ENCODE measurements at places on chromosomes 11 and 22.

GRCh38 chr11:360326-361280 lies 8.7 kb upstream of the B4GALNT4 start:
- no peak for DNase-seq

DNA sequence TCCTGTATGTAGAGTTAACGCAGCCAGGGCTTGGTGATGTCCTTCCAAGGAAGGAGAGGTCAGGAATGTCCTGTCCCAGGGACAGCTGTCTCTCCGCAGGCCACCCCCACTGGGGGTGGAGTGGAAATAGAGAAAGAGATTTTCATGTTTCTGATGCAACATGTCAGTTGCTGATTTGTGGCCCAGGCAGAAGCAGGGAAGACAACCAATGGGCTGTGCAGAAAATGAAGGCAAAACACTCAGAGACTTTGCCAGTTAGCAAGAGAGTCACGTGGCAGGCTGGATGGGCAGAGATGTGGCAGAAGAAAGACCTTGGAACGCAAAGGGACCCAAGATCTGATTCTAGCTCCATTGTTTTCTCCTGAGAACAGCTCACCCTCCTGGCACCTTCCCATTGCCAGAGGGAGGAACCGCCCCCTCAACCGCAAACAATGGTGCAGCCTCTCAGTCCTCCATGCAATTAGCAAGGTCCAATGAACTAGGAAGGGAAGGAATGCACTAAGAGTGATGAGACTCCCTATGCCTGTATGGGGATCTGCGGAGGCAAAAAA lies 71.0 kb downstream of the SYN3 start:
- DNase-seq: no peak

DNA sequence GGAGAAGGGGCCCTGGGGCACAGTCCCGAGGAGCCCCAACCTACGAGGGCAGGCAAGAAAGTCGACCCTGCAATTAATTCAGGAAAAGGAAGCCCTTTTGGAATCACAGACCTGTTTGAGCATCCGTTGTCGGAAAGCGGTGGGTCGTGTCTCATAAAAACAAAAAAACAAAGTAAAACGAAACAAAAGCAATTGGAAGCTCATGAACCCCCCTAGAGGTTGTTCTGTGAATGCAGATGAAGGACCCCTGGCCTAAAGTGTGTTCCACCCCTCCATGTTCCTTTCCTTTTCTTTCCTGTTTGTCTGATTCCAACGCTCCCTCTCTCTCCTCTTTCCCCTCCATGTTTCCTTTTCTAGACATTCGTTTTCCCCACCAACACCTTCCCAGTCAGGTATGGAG lies 203.7 kb downstream of the GRIK4 start:
- no peak for DNase-seq

- no peak for DNase-seq
Observed at GRCh38 chr11:117565709-117566108, 231.3 kb downstream of the DSCAML1 start.

GRCh38 chr11:106088896-106089295 lies 11.4 kb downstream of the AASDHPPT start:
- no peak for DNase-seq

- no peak for DNase-seq
Observed at GRCh38 chr11:130260080-130260627, 54.6 kb downstream of the ZBTB44 start.

DNA sequence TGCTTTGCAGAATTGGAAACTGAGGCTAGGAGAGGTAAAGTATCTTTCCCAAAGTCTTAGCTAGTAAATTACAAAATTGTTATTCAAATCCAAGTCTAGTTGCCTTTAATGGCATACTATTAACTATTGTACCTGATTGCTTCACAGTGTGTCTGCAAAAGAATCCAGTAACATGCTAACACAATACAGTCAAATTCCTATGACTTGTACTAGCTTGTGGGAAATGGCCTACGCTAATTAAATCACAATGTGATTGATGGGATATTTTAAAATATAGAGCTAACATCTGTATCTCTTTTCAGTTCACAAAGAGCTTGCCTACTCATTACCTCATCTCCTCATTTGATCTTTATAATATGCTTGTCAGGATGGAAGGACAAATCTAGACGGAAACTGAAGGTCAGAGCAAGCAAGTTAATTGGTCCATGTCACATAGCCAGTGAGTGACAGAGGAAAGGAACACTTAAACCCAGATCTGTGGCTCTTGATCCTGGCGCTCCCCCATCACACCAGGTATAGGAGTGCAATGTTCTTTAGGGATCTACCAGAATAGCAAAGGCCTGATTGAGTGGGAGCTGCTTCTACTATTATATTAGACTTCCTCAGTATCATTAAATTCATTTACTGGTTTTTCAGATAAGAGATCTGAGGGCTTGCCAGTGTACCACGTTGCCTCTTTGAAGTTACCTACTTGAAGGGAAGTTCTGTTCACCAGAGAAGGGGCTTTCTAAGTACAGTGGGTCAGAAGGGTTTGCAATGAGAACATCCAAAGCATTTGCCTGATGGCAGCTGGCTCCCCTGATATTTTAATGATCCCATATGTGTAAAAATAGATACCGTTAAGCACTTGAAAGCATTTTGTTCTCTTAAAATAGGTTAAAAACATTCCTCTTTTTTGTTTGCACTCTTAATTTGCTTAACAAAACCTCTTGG lies 213.6 kb upstream of the SESN3 start:
- DNase-seq: no peak

DNA sequence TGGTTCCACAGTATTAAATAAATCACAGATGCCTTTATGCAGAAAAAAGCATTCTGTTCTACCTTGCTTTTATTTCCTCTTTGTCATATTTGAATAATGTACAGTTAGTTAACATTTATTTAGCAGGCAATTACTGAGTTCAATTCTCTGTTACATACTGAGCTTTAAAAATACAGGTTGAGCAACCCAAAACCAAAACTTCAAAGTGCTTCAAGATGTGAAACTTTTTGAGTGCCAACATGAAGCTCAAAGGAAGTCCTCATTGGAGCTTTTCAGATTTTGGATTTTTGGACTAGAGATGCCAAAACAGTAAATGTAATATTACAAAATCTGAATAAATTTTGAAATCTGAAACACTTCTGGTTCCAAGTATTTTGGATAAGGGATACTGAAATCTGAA lies 54.1 kb downstream of the PDHX start:
- DNase-seq: no peak

DNA sequence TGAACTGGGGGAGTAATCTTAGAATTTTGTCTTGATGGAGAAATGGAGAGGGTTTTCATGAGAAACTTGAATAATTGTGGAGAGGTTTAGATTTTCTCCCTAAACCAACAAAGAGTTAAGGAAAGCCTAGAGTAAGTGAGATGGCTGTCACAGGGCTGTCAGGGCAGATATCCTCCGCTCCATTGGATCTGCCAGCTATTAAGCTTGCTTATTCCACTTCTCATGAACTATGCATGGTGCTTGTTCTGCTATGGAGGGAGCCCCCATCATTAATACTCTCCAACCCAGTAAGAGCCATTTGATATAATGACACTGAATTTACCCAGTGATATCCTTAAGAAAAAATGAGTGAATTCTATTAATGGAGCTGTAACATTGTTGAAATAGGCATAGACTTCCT lies 342.8 kb upstream of the MTNR1B start:
- DNase-seq: no peak

DNA sequence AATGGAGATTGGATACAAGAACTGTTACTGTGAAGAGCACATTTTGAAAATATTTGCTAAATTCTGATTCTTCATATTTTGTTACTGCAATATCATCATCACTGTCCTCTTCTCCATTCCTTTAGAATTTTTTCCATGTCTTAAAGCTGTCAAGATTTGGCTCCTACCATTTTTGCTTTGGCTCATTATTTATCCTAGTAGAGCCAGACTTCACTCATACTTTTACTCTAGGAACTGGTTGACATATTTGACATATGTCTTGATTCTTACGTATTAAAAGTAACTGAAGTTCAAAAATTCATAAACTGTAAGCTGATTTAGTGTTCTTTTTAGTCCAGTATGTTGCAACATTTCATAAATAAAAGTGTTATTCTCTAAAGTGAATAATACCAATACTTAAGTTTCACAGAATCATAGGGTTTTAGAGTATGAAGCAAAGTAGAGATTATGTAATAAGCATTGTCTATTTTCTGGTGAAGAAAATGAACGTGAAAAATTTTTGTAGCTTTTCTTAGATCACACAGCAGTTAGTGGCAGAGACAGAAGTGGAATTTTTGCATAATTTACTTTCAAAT lies 225.6 kb downstream of the TMEM135 start:
- no peak for DNase-seq

GRCh38 chr22:17575681-17576080 lies 12.4 kb downstream of the SLC25A18 start:
- no peak for DNase-seq

DNA sequence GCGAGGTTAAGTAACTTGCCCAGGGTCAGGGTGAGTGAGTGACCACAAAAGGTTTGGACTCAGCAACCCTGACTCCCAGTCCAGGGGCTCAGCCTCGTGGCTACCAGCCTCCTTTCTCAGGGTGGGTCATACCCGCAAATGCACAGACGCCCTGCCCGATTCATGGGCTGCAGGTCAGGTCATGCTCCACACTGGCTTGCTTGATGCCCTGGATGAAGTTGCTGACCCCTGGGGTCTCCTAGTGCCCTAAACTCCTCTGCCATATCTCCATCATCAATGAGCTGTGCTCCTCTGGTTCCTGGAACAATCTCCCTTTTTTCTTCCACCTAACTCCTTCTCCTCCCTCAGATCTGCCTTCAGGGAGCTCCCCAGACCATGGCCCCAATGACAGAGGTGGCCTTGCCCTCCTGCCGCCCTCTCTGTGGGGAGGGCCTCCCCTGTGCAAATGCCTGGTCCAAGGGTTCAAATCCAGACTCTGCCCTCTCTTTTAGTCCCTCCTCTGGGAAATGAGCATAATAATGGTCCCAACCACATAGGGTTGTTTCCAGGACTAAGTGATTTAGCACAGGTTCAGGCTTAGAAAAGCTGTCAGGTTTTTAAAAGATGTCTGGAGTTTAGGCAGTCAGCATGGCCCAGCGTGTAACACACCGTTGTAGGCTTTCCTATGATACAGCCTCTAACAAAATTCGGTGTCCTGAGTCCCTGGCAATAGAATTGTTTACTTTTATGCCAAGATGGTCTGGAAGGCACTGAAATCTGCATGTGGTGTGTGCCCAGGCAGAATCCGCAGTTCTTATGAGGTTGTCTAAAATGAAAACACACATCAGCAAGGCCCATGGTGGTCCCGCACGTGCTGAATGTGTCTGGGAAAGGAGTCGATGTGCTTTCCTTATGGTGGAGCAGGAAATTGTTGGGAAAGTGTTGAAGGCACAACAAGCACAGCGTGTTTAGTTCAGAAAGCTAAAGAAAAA lies 63.6 kb downstream of the CD82 start:
- no peak for DNase-seq

- no peak for DNase-seq
Observed at GRCh38 chr11:71459076-71459766, 6.2 kb downstream of the NADSYN1 start.

DNA sequence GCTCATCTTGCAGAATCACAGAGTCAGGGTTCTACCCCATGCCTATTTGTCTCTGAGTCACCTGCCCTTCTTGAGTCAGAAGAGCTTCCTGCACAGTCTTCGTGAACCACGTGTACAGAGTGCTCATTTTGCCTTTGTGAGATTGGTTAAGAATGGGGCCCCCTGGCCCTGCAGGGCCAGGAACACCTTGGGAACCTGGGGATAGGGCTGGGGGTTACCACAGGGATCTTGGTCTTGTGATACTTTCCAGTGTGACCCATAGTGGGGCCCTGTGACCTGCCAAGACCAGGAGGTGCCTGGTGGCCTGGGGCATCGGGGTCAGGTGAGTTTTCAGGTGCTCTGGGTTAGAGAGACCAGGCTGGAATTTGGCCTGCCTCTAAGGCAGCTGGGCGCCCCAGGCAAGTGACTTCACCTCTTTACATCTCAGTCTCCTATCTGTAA lies 9.4 kb downstream of the TMPRSS13 start:
- no peak for DNase-seq

All from head of caudate nucleus (tissue), 42 donors.